ENCODE measurements at places on chromosomes 5 and 9.
A peak's percentile ranks its signal among the peaks of the same experiment; 100 is the strongest.

- peak; percentile 50 for ATAC-seq
Measured at GRCh38 chr5:177389241-177390169, 5.3 kb downstream of the SLC34A1 start.

DNA sequence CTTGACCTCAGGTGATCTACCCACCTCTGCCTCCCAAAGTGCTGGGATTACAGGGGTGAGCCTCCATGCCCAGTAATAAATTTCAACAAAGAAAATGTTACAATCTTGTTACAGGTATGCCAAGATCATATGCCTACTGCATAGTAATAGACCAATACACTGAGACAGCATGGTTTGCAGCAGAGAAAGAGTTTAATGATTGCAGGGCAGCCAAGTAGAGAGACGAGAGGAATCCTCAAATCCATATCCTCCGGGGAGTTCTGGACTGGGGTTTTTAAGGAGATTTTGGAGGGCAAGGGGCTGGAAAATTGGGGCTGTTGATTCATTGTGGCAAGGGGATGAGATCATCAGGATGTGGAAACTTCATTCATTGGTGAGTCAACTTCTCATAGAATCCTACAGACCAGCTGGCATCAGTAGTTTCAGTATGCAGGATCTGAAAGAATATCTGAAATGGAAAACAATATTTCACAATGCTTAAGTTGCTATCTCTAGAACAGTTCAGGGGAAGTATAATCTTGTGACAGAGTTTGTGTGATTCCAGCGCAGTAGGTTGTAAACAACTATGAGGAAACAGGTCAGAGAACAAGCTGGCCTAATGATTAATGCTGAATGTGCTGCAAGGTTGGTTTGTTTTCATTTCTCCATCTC lies 14.8 kb upstream of the TUT7 start:
- ATAC-seq, result no peak

GRCh38 chr9:104575456-104575855 lies 6.5 kb downstream of the OR13C8 start:
- no peak for ATAC-seq

GRCh38 chr5:1511651-1512540 lies 11.9 kb downstream of the LPCAT1 start:
- no peak for ATAC-seq

DNA sequence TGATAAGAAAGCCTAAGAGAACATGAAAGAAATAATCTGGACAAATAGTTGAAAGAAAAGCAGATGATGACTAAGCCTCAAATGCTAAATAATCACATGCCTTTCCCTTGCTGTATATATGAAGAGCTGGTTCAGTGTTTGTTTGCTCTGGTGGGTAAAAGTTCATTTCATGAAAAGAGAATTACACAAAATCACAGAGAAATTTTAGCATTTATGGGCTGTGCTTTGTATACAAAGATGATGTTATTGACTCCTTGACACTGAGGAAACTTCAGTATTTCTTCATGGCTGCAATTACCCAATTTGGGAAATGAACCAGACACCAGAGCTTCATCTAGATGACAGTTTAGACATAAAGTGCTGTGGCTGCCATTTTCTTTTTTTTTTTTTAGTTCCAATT lies 527.2 kb downstream of the NR2F1-AS1 start:
- no peak for ATAC-seq

DNA sequence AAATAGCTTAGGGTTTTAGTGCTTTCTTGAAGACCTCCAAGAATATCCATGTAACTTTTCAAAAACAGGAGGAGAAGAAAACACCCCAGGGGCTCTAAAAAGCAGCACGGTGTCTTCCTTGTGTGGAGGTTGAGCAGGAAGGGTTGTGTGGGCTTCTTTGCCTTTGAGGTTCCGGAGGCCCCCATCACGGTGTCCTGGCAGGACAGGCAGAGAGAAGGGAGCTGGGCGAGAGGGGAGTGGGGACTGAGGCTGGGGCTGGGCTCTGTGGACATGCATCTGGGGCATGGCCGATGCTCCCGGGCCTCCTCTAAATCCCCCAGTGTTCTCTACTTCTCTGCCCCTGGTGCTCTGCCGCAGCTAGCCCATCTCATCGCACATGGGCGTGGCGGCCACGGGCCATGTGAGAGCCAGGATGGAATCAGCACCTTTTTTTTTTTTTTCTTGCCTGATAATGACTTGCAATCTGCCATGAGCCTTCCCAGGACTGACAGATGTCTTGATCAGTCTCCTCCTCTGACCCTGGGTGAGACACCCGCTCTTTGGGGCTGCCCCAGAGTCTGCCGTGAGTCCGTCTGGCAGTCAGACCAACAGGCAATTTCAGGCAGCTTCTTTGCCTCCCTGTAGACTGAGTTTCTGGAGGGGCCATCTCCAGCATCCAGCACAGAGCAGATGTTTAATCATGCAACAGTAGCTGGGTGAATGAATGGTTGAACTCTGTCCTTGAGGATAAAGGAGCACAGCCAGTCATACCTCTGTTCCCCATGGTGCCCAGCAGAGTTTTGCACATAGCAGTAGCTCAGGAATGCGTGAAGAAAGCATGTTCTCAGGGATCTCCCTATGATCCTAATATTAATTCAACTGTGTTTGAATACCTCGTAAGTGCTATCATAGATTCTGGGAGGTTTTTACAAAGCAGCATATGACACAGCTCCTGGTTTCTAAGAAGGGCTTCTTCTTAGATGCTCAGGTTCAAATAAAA lies 12.1 kb downstream of the CXCL14 start:
- no peak for ATAC-seq

- peak; percentile 92 for ATAC-seq
Measured at GRCh38 chr9:38227061-38227540, 158.1 kb upstream of the SHB start.

DNA sequence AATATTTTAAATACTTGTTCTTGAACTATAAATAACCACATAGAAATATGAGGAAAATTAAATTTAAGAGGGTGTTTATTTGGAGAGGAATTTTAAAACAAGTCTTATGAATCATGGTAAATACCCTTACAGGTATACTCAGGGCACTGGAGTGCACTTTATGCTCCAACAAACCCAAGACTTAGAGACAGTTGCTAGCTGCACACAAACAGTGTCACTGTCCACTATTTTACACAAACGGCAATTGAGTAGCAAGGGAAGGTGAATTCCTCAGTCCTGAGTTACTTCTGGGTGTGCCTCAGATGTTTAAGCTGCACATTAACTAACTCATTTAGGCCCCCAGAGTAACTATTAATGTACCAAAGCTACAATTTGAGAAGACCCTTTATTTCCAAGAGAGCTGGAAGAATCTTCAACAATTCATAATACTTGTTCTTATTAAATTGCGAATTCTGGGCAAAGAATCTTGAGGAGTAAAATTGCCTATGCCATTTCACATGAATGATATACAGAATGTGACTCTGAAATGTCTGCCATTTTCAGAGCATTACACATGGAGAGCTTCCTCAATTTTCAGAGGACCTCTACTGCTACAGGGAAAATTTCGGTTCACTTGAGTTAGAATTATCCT lies 371.2 kb downstream of the PDE4D start:
- ATAC-seq, result no peak

- ATAC-seq, result no peak
Measured at GRCh38 chr9:131082774-131083512, 13.4 kb upstream of the AIF1L start.

DNA sequence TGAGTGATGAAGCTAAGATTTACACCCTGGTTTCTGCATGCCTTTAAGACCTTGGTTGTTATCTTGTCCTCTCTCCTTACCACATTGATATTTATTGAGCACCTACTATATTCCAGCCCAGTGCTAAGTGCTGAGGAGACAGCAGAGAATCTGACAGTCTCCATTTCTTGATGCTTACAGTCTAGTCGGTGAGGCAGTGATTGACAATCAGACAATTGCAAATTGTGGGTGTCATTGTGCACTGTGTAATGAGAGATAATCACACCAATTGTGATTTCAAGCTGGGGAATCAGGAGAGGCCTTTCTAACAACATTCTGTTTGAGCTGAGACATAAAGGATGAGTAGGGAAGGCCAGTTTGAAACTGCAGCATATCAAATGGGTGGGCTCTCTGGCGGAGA lies 41.7 kb upstream of the PPARGC1B start:
- ATAC-seq, result no peak

GRCh38 chr5:87354496-87354895 lies 58.2 kb downstream of the CCNH start:
- no peak for ATAC-seq

DNA sequence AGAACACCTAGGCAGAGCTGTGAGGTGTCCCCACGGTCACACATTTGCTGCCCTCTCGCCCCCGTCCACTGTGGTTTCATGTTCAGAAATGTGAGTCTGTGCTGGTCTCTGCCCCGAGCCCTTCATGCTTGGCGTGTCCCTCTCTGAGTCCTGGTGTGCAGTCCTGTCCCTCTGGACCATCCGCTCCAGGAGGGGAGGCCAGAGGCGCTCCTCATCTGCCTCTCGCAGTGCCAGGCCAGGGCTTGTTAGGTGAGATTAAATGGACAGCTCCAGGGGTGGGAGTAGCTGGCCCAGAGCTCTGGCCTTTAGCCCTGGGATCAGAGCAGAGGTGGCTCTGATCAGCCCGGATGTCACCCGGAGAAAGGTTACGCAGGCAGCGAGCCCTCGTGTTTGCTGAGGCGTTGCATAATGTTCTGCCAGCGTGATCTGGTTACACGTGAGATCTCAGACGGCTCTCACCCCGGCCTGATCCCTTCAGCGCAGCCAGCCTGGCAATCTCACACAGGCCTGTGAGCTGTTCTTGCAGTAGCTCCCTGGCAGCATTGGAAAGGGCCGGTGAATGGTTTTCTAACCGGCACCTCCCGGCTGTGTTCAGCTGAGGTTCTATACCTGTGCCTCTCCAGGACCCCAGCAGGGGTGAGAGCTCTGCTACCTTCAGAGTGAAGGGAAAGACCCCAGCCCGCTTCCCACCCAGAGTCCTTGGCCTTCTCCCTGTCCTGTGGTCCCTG lies 24.5 kb downstream of the PTGES2 start:
- no peak for ATAC-seq

- ATAC-seq, result no peak
Measured at GRCh38 chr5:21826884-21827283, 1026.3 kb downstream of the CDH12 start.

DNA sequence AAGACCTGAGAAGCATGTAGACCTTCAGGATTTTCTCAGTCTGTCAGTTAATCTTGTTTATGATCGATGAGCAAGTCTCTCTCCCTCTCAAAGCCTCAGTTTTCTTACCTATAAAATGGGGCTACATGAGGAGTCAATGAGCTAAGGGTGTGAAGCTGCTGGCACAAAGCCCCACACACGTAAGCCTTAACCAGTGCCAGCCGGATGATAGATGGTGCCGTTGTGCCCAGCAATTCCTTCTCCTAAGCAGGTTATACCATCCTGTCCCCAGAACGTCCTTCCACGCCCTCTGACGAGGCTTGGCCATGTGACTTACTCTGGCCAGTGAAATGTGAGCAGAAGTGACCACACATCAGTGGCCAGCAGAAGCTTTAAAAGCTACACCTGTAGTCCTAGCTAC lies 179.0 kb downstream of the C9orf50 start:
- ATAC-seq, result no peak

- ATAC-seq, result no peak
Measured at GRCh38 chr5:143225511-143225910, 178.0 kb downstream of the NR3C1 start.

DNA sequence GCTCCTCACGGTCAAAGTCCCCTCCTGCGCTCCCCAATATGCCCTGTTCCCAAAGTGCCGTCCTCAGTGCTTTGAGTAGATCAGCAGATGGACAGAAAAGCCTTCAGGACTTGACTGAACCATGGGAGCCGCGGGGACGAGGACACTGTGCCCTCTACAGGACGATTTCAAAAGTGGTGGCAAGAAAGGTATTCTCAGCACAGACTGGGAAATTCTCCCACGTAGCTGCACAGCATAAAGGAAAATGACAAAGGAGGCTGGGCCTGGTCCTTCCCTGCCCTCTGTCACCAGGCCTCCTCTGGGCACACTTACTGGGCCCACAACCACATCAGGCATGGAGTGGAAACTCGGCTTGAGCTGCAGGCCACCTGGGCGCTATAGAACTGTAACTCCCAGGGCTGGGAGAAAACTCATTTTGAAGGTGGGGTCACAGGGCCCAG lies 16.7 kb upstream of the MTMR12 start:
- ATAC-seq, result no peak

GRCh38 chr5:142295084-142295758 lies 29.6 kb downstream of the SPRY4 start:
- peak; percentile 52 for ATAC-seq

GRCh38 chr9:119218293-119218692 lies 150.9 kb downstream of the BRINP1 start:
- ATAC-seq, result no peak

DNA sequence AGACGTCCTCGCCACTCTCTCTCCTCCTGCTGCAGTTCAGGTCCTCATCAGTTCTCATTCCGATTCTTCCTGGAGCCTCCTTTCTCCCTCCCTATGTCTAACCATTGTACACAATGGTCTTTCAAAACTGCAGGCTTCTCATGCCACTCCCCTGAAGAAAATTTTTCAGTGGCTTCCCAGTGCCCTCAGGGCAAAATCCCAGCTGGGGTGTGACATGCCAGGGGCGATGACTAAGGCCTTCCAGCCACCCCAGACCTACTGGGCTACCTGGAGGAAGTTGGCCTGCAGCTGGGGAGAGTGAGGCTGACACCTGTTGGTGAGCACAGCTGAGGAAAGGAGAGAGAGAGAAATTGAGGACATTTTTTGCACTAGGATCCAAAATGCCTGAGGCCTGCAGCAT lies 65.2 kb downstream of the SREK1 start:
- ATAC-seq, result peak; percentile 60

- peak; percentile 20 for ATAC-seq
Measured at GRCh38 chr5:55453211-55453610, 81.6 kb downstream of the PLPP1 start.

DNA sequence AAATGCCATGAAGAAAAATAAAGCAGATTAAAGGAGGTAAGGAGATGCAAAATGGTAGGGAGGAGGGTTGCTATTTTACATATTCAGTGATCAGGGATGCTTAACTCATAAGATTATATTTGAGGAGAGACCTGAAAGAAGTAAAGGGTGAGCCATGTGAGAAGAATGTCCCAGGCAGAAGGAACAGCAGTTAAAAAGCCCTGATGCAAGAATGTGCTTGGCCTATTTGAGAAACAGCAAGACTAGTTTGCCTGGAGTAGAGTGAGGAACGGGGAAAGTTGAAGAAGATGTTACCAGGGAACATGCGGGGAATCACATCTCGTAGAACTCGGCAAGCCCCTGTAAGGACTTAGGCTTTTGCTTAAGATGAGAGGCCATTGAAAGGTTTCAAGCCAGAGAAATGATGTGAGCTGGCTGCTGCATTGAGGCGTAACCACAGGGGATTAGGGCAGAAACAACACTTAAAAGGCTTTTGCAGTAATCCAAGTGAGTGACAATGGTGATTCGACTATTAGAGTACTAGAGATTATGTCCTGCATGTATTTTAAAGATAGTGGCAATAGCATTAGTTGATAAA lies 198.7 kb downstream of the VPS13A start:
- no peak for ATAC-seq
